ENCODE measurements at places on chromosomes 6 and 20. TPM values are rescaled to one million over a fixed set of nuclear protein-coding genes. Genes with fewer than 3 reads are reported as not detected.

Gene LRRC73
- polyA plus RNA-seq = 0.16 TPM

Gene WFDC10B
- not detected for polyA plus RNA-seq

Gene ROS1
- 0.19 TPM for polyA plus RNA-seq

Gene MCM9
- 13.1 TPM for polyA plus RNA-seq

Gene MACROD2
- 2.7 TPM for polyA plus RNA-seq

Gene TNFRSF6B
- polyA plus RNA-seq = 1.6 TPM

Gene LY6G6F
- polyA plus RNA-seq = not detected

Gene CCDC170
- 0.49 TPM for polyA plus RNA-seq

Gene ESR1
- 3.0 TPM for polyA plus RNA-seq

Gene CD83
- 6.8 TPM for polyA plus RNA-seq

Gene GPX5
- polyA plus RNA-seq = not detected

Gene SCUBE3
- polyA plus RNA-seq = 0.82 TPM

Gene REM1
- 5.8 TPM for polyA plus RNA-seq

Gene GUCA1A
- not detected for polyA plus RNA-seq

Gene LY6G5C
- polyA plus RNA-seq = 2.7 TPM

Gene SLX4IP
- 4.3 TPM for polyA plus RNA-seq

Gene SRC
- 16.6 TPM for polyA plus RNA-seq

Gene TGM3
- polyA plus RNA-seq = 0.25 TPM

Gene MTFR2
- polyA plus RNA-seq = 1.1 TPM

Gene GRM4
- 2.2 TPM for polyA plus RNA-seq

Gene FGD2
- polyA plus RNA-seq = 3.8 TPM

Gene C6orf132
- polyA plus RNA-seq = 0.29 TPM

Gene ELMO2
- polyA plus RNA-seq = 36.6 TPM

Gene OPRM1
- 0.05 TPM for polyA plus RNA-seq

Gene RBPJL
- polyA plus RNA-seq = not detected

Gene KHDC1L
- polyA plus RNA-seq = 0.54 TPM

Gene ELOVL4
- 2.3 TPM for polyA plus RNA-seq

Gene ADGRG6
- polyA plus RNA-seq = 11.2 TPM

Gene EDN3
- polyA plus RNA-seq = 24.8 TPM

Gene LY6G6D
- 0.47 TPM for polyA plus RNA-seq

Gene THEMIS
- polyA plus RNA-seq = not detected

Gene SGK2
- 1.7 TPM for polyA plus RNA-seq

Gene HDAC2
- 138 TPM for polyA plus RNA-seq

Gene GSTA3
- polyA plus RNA-seq = not detected

Gene ABHD16B
- not detected for polyA plus RNA-seq

Gene FAM209A
- polyA plus RNA-seq = not detected

Gene PAX1
- polyA plus RNA-seq = 1.9 TPM

Gene BPIFB4
- polyA plus RNA-seq = 0.29 TPM

Gene TAF8
- 14.8 TPM for polyA plus RNA-seq

Gene FAM83C
- not detected for polyA plus RNA-seq

Gene PKIB
- polyA plus RNA-seq = 0.71 TPM

Gene IPCEF1
- 1.2 TPM for polyA plus RNA-seq

Gene PBX2
- polyA plus RNA-seq = 107 TPM

Gene SMOC2
- 74.8 TPM for polyA plus RNA-seq

Gene TOMM34
- 13.3 TPM for polyA plus RNA-seq

Gene ZSCAN23
- 6.8 TPM for polyA plus RNA-seq

Gene SPATA25
- polyA plus RNA-seq = 10.3 TPM

All from forelimb muscle (tissue), 1 donor.